Inflammatory macrophage treated with lipopolysaccharide for 4 hours (primary cell): ENCODE measurements at places on chromosomes 6 and 20.

- peak; percentile 61 for DNase-seq
These were observed 20.4 kb upstream of the RAB23 start for GRCh38 chr6:57242505-57242904.

DNA sequence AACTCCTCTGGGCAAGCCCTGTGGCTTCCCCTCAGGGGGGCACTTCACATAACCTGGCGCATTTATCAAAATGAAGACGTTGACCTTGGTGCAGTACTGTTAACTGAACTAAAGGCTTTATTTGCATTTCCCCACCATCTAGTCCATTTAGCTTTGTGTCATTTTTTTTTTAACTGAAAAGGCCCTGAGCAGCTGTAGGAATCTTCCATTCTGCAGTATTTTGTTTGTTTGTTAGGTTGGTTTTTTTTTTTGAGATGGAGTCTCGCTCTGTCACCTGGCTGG lies 10.7 kb downstream of the TMEM181 start:
- no peak for DNase-seq

GRCh38 chr6:157253017-157253416 lies 70.3 kb downstream of the TMEM242 start:
- no peak for DNase-seq

- no peak for DNase-seq
These were observed 12.3 kb downstream of the TAF11 start for GRCh38 chr6:34875292-34876213.

DNA sequence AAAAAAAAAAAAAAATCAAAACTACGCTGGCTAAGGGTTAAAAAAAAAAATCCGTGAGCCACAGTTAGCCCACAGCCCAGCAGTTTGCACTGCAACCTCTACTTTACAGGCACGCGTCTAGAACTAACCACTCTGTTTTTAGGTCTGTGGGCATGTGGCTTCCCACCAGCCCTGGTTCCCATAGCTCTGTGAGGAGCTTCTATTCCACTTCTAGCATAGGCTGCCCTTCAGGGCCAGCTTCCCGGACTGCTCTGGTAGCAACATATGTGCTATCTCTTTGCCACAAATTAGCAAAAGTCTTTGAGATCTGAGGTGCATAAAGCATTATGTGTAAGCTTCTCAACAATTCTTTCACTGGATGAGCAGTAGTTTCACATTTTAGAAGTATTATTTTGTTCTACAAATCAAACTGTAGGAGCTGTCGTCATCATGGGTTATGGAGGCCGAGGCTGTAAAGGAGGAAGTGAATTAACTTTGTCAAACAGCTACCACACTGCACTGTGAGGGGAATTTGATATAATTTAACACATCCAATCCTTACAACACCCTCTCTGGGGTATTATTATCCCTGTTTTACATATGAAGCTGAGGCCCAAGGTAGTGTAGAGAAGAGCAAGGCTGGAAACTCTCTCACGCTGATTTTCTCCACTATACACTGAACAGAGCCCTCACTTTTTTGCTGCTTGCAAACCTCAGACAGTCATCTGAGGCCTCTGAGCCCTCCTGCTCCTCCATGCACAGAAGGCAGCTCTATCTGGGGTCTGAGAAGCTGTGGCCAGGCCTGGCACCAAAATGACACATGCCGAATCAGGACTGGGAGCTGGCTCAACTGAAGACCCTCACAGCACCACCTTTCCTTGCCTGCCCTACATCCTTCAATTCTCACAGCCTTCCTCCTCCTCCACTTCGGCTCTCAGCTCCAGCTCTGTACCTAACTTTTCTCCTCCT lies 35.4 kb downstream of the MAN1A1 start:
- peak; percentile 68 for DNase-seq

GRCh38 chr6:69294862-69295261 lies 501.9 kb downstream of the LMBRD1 start:
- DNase-seq: no peak

DNA sequence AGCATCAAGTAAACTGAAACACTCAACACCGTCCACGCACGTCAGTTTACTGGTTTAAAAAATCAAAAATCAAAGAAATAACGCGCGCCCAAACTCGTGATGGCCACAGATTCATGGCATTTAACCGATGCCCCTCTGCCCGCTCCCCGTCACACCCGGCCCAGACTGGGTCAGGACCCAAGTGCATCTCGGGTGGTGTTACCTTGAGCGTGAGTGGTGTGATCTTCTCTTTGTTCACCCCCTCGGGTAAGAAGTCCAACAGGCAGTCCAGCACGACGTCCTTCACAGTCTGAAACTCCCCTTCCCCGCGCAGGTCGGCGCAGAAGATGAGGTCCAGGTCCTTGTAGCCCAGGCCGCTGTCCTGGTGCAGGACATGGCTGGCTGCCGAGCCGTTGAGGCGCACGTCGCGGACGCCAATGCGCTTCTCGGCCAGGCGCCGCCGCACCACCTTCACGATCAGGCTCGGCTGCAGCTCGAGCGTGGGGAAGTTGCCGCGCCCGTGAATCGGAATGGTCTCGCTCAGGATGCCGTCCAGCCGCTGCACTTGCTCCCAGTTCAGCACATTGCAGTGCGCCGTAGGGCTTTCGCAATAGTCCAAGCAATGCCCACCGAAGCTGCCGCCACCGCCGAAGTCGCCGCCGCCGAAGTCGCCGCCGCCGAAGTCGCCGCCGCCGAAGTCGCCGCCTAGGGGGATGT lies 945 bp downstream of the TENT5A start:
- peak; percentile 63 for DNase-seq

DNA sequence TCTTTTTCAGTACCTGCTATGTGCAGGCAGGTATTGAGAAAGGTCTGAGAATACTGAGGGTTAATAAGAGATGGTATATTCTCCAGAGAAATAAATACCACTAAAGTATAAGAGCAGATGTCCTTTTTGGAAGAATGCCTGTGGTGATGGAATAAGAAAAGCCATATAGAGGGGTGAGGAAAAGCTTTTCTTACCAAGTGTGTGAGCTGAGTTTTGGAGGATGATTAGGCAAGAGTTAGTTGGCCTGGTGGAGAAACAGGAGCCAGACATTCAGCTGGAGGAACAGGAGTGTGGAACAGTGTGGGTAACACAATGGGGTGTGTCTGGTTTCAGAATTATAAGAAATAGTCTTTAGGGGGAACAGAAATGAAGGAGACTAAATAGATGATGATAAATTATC lies 19.9 kb downstream of the ZNF451 start:
- DNase-seq: no peak

DNA sequence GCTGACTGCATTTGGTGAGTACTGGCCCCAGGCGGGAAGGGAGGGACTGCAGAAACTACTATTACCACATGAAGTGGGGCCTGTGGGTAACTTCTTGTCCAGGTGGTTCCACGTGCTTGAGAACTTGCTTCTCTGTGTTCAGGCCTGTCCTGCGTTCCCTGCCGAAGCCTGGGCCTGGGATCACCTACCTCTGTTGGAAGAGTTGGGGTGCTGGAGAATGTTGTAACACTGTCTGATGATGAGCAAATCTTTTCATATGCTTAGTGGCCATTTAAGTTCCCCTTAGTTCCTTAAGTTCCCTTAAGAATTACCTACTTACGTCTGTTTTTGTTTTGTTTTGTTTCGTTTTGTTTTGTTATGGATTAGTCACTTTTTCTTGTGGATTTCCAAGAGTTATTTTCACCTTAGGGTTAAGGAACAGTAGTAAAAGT lies 154.4 kb downstream of the DTNBP1 start:
- peak; percentile 86 for DNase-seq

- DNase-seq: peak; percentile 92
These were observed 14.3 kb downstream of the KLHL31 start for GRCh38 chr6:53651205-53651763.

GRCh38 chr6:45474376-45474775 lies 96.6 kb upstream of the SUPT3H start:
- DNase-seq: no peak

DNA sequence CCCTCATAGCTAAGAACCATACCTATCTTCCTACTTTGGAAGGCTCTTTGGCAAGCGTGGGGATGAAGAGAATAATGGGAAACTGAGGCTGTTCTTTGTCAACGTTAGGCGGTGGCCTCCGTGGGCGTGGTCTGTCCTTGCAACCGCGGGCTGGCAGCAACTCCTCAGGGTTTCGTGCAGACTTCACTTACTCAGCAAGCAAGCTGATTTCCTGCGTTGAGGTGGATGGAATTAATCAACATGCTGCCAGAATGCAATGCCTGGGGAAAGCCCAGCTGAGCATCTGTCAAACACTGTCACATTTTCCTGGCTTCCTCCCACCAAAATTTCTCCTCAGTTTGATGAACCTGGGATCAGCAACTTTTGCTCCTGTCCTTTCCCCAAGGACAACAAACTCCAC lies 9.2 kb upstream of the IL17F start:
- no peak for DNase-seq

DNA sequence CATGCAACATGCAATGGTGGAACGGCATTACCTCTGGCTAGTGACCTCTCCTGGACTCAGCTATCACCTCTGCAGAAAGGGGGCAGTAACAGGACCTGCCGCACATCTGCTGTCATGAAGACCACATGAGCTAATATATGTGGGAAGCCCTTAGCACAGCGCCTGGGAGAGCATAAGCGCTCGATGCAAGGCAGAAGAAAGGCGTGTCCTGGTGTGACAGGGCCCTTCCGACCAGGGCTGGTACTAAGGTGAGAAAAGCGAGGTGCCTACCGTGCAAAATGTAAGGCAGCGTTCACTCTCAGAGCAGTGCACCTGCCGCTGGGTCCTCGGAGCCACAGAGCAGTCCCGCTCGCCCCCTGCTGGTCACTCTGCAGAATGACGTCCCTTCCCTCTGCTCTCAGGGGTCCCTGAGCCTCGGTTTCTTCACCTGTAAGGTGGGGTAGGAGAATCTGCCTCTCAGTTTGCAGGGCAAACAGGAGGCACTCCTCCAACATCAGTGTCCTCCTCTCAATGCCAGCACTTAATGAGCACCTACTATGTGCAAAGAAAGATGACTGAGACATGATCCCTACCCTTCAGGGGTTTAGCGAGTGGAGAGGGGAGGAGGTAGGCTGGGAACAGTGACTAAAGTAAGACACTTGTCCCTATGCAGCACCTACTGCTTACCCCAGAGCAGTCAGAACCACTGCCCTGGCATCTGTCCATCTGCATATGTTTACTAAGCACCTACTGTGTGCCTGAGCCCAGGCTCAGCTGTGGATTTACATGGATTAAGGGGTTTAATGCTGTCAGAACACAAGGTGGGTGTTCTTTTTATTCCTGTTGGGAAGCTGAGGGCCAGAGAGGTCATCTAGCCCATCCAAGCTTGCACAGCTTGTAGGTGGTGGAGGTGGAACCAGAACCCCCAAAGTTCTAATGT lies 41.1 kb upstream of the PTGIS start:
- DNase-seq: peak; percentile 47

GRCh38 chr6:125910527-125910926 lies 46.0 kb upstream of the HINT3 start:
- DNase-seq: peak; percentile 87

GRCh38 chr6:99614430-99615186 lies 8.0 kb downstream of the PRDM13 start:
- no peak for DNase-seq

DNA sequence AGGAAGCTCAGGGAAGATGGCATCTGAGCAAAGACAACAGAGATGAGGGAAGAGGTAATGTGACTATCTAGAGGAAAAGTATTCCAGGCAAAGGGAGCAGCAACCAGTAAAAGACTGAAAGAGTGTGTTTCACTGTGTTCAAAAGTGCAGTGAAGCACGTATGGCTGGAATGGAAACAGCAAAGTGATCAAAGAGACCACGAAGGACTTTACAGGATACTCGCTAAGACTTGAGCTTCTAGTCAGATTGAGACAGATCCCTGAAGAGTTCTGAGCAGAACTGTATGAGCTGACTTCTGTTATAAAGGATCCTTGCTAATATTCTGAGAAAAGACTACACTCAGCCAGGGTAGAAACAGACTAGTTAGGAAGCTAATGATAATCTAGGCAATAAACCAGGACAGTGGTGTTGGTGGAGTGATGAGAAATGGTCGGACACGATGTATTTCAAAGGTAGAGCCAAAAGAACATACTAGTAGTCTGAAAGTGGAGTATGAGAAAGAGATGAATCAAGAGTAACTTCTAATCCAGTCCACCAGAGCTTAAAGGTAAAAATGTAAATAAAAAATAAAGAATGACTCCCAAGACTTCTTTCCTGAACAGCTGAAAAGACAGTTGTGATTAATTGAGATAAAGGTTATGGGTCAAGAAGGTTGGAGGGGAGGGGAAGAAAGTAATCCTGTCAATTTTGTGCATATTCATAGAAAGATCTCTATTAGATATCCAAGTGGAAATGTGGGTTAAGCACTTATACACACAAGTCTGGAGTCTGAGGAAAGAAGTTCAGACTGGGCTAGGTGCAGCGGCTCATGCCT lies 14.2 kb downstream of the SEC63 start:
- no peak for DNase-seq

DNA sequence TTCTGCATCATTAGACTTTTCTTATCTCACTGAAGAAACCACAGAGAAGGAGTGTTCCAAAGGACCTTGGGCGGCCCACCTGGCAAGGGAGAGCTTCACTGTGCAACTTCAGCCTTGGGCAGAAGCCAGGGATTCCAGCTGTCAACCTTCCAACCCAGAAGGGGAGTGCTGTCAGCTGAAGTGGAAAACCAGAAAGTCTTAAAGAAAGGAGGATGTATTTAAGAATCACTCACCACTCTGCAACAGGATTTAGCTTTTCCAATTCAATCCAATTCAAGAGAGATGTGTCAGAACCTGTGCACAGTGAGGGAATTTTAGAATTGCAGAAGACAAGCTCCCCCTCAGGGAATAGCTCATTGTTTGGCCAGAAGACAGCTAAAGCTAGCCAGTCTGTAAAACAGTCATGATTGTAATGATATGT lies 553.7 kb downstream of the CD83 start:
- peak; percentile 40 for DNase-seq

DNA sequence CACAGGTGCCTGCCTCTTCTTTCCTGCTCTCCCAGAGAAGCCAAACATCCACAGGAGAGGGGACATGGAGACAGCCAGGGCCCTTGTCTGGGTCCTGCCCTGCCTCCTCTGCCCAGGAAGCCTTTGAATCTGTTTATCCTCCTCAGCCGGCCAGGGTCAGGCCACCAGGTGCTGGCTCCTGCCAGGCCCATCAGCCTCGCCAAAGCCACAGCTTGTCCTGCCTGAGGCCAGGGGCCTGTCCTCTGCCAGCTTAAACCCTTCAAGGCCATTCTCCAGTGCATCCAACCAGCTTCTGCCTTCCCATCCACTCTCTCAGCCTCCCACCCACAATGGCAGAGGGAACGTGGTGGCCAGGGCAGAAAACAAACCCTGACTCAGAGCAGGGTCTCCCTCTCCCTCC lies 254.6 kb downstream of the ANKRD60 start:
- DNase-seq: no peak

GRCh38 chr20:44075191-44075949 lies 111.6 kb downstream of the JPH2 start:
- DNase-seq: peak; percentile 14

DNA sequence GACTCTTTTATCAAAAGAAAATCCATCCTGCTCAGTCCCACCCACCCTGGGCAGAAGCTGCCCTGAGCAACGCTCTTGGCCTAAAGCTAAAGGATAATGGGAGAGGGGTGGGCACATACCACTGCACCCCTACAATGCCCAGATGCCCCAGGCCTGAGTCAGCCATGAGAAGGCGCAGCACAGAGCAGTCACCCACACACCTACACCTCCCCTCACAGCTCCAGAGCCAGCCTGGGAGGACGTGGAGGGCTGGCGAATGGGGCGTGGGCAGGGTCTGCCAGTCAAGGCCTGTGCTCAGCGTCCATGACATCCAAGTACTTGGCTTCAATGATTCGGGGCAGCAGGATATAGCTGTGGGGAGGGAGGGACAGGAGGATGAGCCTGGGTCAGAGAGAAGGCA lies 11.5 kb downstream of the SLC4A11 start:
- no peak for DNase-seq

- no peak for DNase-seq
These were observed 345.0 kb downstream of the PTPRT start for GRCh38 chr20:42844751-42845150.

GRCh38 chr6:89955364-89955763 lies 61.1 kb downstream of the GJA10 start:
- DNase-seq: no peak

- peak; percentile 96 for DNase-seq
These were observed 18.6 kb upstream of the SLCO4A1 start for GRCh38 chr20:62623488-62624324.
